Calu3 (cell line): ENCODE measurements at places on chromosomes 1 and 21. TPM values are rescaled to one million over a fixed set of nuclear protein-coding genes. Genes with fewer than 3 reads are reported as not detected.
A peak's percentile ranks its signal among the peaks of the same experiment; 100 is the strongest.

The SLC9C2 gene
- not detected in 2 replicates for total RNA-seq

The PADI1 gene
- total RNA-seq, result 2.3 and 4.5 TPM in 2 replicates

The PRDX1 gene
- total RNA-seq, result 686 and 744 TPM in 2 replicates

The ARHGEF11 gene
- 44.1 and 46.6 TPM in 2 replicates for total RNA-seq

The TAS1R1 gene
- total RNA-seq, result not detected in 2 replicates

The C1orf141 gene
- total RNA-seq, result not detected in 2 replicates

The OLIG1 gene
- not detected in 2 replicates for total RNA-seq

The RSBN1 gene
- total RNA-seq, result 9.6 and 9.9 TPM in 2 replicates

The PPIAL4G gene
- total RNA-seq, result not detected in 2 replicates

The PLA2G2D gene
- total RNA-seq, result not detected in 2 replicates

The GBP7 gene
- 0.19 and 0.24 TPM in 2 replicates for total RNA-seq

The SERPINC1 gene
- 0.59 TPM in 1 of 2 replicates, not detected in the other for total RNA-seq

The STPG1 gene
- total RNA-seq, result 9.1 and 10.4 TPM in 2 replicates

The TEDDM1 gene
- not detected in 2 replicates for total RNA-seq

The ANGPTL3 gene
- not detected in 2 replicates for total RNA-seq

The DNAJC8 gene
- total RNA-seq, result 57.6 and 58.3 TPM in 2 replicates

The UFC1 gene
- 77.5 and 85.8 TPM in 2 replicates for total RNA-seq

DNA sequence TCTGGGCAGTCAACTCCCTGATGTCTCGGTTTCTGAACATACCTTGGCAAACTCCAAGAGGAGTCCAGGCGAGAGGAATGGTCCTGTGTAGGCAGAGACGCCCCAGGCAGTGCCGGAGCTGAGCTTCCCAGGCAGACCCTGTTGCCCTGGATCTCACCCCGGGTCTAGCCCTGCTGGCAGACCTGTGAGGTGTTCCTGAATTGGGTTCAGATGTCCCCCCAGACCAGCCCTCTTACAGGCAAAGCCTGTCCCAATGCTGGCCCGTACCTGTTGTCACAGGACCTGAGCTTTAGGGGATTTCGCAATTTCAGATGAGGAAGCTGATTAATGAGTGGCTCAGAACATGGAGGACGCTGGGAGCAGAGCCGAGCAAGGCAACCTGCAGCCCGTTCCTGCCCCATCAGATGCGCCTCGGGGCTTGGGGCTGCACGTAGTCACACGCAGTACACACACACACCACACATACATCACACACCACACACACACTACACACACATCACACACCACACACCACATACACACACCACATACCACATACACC, 38.5 kb upstream of the PDE9A start:
- DNase-seq, result peak; percentile 63

GRCh38 chr1:234601301-234602017, 8.5 kb downstream of the IRF2BP2 start:
- no peak for DNase-seq

DNA sequence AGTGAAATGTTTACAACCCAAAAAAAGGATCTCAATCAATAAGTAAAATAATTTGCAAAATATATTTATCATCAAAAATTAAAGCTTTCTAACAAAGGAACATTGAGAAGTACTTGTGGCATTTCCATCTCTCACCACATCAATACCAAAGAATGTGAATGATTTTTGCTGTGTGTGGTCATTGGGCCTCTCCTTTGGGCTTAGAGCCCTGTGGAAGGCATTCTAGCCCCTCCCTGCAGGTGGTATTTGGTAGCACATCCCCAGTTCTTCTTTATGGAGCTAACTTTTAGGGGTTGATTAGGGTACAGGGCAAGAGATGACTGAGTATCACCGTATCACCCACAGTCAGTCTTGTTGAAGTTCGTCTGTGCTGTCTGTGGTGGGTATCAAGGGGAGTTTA, 294.1 kb upstream of the SGIP1 start:
- no peak for DNase-seq

DNA sequence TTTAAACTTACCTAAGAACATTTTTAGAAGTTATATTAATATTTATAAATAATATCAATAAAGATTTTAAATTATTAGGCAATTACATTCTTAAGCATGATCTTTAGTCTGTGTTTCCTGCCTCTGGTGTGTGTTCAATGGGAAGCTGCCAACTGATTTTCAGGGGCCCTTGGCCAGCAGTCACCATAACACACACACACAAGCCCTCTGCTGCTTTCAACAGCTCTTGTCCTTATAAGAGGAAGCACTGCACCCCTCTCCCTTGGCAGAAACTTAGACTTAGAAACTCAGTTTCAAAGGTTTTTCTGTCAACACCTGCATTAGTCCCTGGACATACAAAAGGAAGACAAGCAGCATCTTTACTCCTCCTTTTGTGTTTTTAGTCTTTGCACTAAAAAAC, 81.4 kb downstream of the VAV3 start:
- DNase-seq, result no peak

DNA sequence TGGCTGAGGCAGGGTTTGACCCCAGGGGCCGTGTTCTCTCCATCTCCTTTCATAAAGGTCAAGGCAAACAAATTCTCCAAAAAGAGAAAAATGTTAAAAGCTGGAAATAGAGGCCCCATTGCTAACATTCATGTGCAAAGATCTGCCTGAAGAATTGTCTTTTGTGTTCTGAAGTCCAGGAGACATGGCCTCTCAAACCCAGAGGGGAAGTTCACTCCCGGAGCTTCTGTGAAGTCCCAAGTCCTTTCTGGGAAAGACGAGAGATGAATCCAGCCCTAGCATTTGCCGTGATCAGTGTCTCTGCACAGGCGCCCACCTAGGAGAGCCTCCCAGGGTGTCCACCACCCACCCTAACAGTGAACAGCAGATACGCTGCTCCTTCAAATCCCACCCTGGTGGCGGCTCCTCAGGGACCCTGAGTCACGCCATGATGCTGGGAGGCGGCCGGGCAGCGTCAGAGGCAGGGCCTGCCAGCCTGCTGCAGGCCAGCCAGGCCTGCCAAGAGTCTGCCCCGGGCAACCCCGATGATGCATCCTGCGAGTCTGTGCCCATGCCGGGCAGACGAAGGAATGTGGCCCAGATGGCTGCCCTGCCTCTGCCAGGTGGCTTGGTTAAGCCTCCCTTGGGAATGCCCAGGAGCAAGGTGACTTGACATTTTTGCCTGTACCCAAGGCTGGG, 5.2 kb upstream of the C2CD2 start:
- DNase-seq, result peak; percentile 34

- no peak for DNase-seq
Observed at GRCh38 chr1:113369040-113369439, 21.3 kb upstream of the MAGI3 start.

- no peak for DNase-seq
Observed at GRCh38 chr1:21587602-21587953, 78.4 kb downstream of the ALPL start.

DNA sequence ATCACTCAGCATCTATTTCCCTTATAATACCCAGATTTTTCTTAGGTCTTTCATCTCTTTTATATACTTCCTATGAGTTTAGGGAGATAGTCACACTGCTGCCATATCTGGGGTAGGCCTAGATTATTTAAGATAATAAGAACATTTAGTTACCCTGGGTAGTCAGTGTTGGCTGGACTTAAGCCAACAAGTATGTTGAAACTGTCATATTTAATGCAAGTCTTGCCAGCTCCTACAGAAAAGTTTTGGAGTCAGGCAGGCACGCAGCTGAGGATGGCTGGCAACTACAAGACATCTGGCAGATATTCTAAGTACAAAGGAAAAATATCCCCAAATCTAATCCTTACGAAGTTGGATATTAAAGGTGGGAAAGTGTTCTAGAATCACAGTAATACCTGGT, 19.2 kb upstream of the DEPDC1 start:
- no peak for DNase-seq

GRCh38 chr1:210907251-210907805, 226.6 kb downstream of the KCNH1 start:
- no peak for DNase-seq

GRCh38 chr1:47742890-47743760, 254.1 kb downstream of the TRABD2B start:
- DNase-seq, result no peak

- peak; percentile 76 for DNase-seq
Observed at GRCh38 chr1:193111641-193112090, 6.5 kb upstream of the GLRX2 start.

GRCh38 chr1:62833529-62833928, 49.6 kb downstream of the ATG4C start:
- DNase-seq, result no peak

GRCh38 chr1:23673086-23673813, 18.4 kb upstream of the RPL11 start:
- peak; percentile 41 for DNase-seq

DNA sequence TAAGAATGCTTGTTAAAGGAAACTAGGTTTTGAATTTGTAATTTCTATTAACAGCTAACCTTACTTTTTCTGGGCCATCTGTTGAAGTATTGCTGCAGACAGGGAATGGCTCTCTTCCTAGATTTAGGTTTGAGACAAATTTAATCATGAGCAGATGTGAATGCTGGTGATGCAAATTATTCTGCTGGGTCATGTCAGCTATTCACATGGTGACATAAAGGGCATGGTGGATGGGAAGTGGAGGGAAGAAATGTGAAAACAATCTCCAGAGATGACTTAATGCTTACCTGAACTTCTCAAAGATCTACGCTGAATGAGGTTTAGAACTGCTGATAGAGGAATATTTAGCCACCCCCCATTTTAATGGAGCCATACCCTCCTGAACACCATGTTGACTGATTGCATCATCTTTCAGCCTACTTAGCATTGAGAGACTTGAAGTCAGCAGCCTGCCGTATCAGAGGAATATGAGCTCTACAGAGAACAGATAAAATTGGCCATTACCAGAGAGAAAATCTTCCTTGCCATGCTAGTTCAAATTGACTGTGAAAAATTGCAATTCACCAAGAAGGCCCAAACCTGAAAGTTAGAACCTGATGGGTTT, 138.8 kb downstream of the HHAT start:
- no peak for DNase-seq

- no peak for DNase-seq
Observed at GRCh38 chr1:55131218-55131617, 83.9 kb downstream of the USP24 start.

GRCh38 chr1:78540048-78540447, 49.3 kb downstream of the PTGFR start:
- no peak for DNase-seq

DNA sequence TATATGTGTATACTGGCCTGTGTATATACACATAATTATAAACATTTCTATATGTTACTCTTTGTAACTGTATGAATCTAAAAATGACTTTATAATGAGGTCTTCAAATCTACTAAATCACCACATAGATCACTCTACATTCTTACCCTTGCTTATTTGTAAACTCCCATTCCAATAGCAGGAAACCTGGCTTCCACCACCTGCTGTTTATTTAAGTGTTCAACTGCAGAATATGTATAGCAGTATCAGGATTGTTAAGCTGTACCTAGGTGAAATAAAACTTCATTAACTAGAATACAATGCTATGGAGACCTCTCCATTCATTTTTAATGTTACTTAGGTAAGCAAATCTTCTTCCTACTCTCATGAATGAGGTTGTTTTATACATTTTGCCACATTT, 1351.1 kb upstream of the B3GALT2 start:
- DNase-seq, result no peak

- no peak for DNase-seq
Observed at GRCh38 chr1:216502528-216503162, 79.4 kb upstream of the USH2A start.

DNA sequence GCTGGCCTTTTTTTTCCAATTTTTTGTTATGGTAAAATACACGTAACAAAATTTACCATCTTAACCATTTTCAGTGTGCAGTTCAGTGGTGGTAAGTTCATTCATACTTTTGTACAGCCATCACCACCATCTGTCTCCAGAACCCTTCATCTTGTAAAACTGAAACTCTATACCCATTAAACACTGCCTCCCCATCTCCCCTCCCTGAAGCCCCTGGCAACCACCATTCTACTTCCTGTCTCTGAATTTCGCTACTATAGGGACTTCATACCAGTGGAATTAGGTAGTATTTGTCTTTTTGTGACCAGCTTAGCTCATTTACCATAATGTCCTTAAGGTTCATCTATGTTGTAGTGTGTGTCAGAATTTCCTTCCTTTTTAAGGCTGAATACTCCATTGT, 8.7 kb downstream of the PKNOX1 start:
- no peak for DNase-seq

- no peak for DNase-seq
Observed at GRCh38 chr21:44706706-44707581, 4.4 kb downstream of the TSPEAR start.

DNA sequence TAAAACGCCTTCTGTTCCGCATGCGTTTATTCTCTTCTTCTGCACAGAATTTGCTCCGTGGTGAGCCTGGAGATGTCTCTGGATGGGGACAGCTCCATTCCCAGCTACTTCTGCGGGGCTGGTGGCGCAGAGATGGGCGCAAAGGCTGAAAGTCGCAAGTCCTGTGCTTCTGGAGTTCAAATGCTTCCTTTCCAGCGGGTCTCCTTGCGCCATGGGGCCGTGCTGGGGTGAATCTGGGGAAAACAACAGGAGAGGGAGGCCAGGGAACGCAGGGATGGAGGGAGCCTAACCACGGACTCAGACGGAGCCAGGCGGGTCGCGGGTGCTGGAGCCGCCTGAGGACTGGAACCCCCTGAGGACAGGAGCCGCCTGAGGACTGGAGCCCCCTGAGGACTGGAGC, 2.9 kb upstream of the OR2T12 start:
- no peak for DNase-seq

- DNase-seq, result no peak
Observed at GRCh38 chr1:68346188-68346808, 103.5 kb downstream of the RPE65 start.

- DNase-seq, result no peak
Observed at GRCh38 chr1:178533121-178533946, 20.4 kb downstream of the TEX35 start.

- no peak for DNase-seq
Observed at GRCh38 chr1:204341380-204341779, 18.3 kb downstream of the PLEKHA6 start.

- DNase-seq, result peak; percentile 83
Observed at GRCh38 chr1:151458802-151459330, 428 bp downstream of the POGZ start.
